ENCODE measurements at places on chromosomes 7 and 10.

DNA sequence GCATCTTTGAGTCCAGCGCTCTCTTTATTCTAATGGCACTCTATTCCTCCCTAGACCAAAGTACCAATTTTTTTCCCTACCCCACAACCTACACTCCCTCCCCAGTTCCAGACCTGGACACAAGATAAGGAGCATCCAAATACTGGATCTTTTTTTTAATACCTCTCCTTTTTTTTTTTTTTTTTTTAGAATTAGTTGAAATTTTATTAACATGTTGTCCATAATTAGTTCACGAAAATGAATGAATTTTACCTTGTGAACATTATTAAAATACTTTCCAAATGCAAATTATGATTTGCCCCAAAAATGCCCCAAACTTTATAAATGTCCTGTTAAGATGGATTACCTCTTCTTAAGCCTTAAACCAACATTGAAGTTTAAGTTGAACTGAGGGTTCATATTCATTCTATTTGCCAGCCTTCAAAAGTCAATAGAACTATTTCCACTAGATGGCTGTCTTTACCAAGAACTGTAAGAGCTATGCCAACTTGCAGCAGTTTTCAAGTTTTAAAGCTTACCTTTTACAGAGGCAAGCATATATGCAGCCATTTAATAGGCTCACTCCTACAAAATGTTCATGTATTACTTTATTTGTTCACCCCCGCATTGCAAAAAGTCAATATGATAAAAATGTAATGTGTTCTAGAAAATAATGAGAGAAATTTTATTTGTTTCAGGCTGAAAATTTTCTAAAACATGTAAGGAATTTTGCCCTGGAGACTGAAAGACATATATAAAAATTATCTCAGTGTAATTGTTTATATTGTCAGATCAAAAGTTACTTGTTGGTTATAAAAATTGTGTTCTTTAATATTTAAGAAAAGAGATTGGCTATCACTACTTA lies 39.7 kb upstream of the TNKS2 start:
- DNase-seq, result peak; percentile 74

DNA sequence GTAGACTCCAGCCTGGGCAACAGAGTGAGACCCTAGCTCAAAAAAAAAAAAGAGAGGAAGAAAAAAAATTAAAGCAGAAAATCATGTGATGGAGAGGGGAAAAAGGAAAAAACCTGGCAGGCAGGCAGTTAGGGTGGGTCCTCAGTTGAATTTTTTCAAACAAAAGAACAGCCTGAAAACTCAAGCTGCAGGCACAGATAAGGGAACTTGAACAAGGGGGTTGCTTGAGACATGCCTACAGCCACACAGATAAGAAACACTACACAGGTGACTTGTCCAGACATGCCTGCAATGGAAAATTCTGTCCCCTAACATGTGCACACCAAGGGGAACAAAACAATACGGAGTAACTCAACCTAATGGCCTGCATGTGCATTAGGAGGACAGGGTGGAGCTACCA lies 19.2 kb downstream of the VIM start:
- no peak for DNase-seq

DNA sequence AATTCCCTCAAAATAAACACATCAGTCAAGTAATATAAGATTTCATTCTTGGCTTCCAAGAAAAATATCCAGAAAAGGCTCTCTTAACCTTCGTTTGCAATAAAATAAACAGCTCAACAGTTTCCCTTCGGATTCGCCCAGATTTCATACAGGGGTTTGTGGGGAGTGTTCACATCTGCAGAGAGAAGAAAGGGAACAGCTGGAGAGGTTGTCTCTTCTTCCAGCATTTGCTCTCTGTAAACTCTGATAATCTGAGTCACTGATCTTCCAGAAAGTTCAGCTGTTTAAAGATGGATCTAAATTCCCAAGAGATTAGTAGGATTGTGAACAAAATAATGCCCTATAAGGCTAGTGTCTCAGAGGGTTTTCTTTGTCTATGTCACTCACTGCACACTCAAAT lies 277.9 kb downstream of the HPSE2 start:
- DNase-seq, result peak; percentile 48

- no peak for DNase-seq
These were observed 88.0 kb downstream of the FGFR2 start for GRCh38 chr10:121510201-121510771.

- peak; percentile 12 for DNase-seq
These were observed 371.7 kb upstream of the IGFBP3 start for GRCh38 chr7:46292741-46293140.

- DNase-seq, result no peak
These were observed 606.9 kb downstream of the SORCS3 start for GRCh38 chr10:105247831-105248499.

DNA sequence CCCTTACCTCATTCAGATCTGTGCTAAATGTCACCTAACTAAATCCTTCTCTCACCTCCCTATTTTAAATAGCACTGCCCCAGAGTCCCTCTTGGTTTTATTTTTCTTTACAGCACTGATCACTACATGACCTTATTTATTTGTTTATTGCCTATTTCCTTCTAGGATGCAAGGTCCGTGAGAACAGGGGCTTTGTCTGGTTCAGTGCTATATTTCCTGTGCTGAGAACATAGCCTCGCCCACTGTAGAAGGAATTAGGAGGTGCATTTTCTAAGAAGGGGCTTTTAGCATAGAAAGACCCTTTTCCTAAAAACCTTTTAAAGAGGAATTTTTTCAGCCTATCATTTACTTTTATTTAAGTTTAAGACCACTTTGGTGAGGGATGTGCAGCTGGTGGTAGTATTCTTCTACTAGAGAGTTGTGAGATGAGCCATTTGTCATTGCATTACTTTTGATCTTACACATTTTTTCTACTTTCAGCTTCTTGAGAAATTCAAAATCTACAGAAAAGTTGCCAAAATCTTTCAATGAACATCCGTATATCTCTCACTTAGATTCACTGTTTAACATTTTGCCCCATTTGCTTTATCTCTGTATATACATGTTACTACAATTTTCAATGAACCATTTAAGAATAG lies 13.5 kb upstream of the PCGF5 start:
- no peak for DNase-seq

DNA sequence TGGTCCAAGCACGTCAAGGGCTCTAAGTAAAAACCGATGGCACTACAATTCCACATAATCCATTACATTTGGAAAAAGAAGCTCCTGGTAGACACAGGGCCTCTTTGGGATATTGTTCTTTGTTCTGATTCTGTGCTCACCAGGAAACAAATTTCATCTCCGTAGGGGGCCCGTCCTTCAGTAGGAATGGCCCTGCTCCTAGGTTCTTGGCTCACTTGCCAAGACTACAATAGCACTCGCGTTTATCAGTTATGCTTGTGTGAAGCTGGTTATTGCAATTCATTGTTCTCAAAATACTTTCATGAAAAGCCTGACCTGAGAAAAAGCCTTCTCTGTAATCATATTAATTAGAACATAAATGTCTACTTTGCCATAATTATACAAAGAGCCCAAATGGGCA lies 10.3 kb upstream of the ZC3HAV1L start:
- no peak for DNase-seq

- DNase-seq, result no peak
These were observed 2.3 kb upstream of the LRRC72 start for GRCh38 chr7:16524332-16524731.

DNA sequence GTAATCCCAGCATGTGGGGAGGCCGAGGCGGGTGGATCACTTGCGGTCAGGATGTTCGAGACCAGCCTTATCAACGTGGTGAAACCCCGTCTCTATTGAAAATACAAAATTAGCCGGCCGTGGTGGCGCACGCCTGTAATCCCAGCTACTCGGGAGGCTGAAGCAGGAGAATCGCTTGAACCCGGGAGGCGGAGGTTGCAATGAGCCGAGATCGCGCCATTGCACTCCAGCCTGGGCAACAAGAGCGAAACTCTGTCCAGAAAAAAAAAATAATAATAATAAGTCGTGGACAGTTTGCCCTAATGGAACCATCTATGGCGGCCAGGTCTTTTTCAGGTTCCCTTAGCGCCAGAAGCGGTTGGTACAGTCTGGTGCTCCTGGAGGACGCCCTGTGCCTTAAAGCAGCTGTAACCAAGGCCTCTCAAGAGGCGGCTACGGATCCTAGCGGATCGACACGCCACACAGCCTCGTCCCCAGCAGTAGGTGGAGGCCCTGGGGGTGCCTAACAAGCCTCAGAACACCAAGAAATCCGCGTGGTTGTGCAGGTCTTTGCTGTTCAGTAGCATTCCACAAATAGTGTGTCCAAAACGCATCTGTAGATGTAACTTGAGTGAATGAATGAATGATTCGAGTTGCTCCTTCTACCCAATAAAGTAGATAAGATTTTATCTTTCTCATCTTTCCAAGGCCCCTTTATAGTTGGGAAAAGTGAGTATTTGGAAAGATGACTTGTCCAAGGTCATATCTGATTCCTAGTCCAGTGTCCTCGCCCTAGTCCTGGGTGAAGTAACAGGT lies 982 bp downstream of the PGAM1 start:
- DNase-seq, result no peak

GRCh38 chr10:90920986-90921666 lies at the start of gene ANKRD1:
TSS of gene ANKRD1 (minus strand) at chr10:90921087. CDS start at chr10:90921027, 60 bp downstream.
- DNase-seq, result peak; percentile 81

- DNase-seq, result no peak
These were observed 4.1 kb upstream of the BMPR1A start for GRCh38 chr10:86752311-86752710.
